ENCODE measurements at places on chromosomes 6 and 20.

GRCh38 chr20:18754030-18754652 is 59.4 kb upstream of the SCP2D1 start:
- DNase-seq: no peak

DNA sequence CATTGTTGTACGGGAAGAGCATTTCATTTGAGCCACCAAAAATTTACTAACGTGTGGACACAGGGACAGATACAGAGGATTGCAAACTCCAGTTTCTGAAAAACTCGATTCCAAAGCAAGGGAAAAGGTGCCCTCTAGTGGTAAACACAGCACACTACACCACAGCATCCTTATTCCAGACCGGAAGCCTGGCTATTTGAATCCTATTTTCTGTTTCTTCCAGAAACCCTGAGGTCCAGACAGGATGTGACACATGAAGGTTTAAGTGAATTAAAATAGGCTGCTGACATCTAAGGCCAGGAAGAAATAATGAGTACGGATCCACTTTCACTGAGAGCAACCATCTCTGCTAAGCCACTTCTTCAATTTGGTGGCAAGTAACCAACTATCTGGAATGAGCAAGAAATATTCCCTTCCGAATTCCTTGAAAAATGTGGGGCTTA is 31.8 kb upstream of the GMPR start:
- no peak for DNase-seq

GRCh38 chr6:16684195-16684689 is 77.0 kb downstream of the ATXN1 start:
- DNase-seq: no peak

GRCh38 chr20:1894951-1895673 is at the start of gene SIRPA:
SIRPA (plus strand) TSS chr20:1895407; CDS start chr20:1895448, 41 bp downstream.
- no peak for DNase-seq

DNA sequence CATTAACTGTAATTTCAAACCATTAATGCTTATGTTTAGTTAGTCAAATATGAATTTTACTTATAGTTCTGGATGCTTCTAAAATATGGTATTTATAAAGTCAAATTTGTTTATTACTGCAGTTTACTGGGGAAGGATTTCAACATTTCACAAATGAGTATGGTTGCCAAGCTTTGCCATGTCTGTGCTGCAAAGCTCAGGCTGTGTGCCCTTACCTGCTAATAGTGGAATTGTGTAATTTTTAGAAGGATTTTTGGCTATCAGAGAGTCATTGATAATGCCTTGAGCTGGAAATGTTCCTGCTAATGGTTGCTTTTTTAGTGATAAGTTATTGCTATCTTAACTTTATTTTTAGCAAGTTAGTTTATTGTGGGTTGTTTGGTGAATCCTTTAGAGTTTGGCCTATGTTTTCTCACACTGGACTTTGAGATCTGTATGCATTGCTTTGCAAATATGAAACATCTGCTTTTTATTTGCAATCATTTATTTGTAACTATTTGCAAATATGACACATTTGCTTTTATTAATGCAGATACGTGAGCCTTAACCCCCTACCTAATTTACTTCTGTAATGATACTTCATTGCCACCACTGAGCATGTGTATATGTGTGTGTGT is 105.8 kb downstream of the CD109 start:
- no peak for DNase-seq

DNA sequence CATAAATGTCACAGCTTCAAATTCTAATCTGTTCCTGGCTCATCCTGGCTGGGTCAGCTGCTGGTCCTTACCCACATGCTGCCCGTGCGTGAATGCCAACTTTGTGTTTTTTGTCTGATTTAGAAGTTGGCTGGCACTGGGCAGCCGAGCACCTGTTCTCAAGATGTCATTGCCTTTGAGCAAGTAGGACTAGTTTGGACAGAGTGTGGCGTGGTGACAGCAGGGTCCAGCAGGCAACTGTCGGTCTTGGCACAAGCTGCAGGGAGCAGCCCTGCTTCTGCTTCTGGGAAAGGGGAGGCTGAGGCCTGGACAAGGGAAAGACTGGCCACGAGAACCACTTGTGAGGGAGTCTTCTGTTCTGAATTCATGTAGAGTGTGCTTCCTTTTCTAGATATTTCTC is 26.4 kb upstream of the ADRM1 start:
- no peak for DNase-seq

- DNase-seq: no peak
Observed at GRCh38 chr20:8523684-8524083, 391.6 kb downstream of the PLCB1 start.

GRCh38 chr6:135428078-135428477 is 69.5 kb downstream of the AHI1 start:
- no peak for DNase-seq

GRCh38 chr20:15645816-15646215 is 927.4 kb downstream of the KIF16B start:
- no peak for DNase-seq

DNA sequence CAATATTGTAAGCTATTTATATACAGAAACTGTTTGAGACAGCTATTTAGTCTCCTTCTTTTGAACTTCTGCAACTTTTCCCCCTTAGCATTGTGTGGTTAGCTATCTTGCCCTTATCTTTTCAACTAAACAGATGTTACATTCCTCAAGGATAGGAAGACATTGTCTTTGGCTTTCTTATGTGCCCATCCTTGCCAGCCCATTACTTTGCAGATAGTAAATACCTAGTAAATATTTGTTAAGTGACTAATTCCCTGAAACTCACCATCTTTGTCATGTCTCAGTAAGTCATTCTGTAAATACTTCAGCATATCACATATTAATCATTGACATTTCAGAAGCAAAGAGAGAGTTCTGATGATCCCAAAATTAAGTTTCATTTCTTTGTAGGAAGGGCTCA is 69.1 kb upstream of the FLRT3 start:
- no peak for DNase-seq

- no peak for DNase-seq
Observed at GRCh38 chr6:98094696-98095095, 739.7 kb upstream of the POU3F2 start.

- DNase-seq: no peak
Observed at GRCh38 chr6:3352678-3353077, 93.9 kb downstream of the PSMG4 start.

DNA sequence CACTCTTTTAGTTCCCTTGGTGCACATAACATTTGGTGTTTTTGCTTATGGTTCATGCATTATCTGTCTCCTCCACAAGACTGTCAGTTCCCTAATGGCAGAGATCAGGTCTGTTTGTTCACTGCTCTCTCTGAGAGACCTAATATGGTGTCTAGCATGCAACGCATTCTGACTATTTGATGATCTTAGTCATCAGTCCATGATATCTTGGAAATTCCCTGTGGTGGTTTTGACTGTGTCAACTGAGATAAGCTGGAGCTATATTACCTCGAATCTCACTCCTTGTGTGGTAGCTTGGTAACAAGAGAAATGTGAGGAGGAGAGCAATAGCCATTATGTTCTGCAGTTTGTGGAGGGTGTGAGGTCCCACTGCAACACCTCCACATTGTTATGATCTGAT is 229.8 kb downstream of the FRK start:
- no peak for DNase-seq

GRCh38 chr20:21182832-21183563 is 57.1 kb downstream of the KIZ start:
- no peak for DNase-seq

DNA sequence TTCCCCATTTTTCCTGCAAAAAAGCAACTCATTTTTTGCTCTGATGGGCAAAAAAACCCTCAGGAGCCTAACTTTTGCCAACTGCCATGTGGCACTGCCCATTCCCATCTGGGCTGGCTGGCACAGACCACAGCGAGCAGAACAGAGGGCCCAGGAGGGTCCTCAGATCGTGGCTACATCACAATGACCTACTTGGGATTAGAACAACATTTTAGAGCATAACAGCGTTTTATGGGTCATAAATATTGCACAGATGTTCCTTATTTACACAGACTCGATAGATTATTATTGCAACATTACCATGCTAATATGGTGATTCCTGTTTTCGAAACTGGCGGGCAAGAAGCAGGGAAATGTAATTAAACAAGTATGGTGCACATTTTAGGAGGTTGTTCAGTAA is 28.0 kb downstream of the PTPRT start:
- no peak for DNase-seq

DNA sequence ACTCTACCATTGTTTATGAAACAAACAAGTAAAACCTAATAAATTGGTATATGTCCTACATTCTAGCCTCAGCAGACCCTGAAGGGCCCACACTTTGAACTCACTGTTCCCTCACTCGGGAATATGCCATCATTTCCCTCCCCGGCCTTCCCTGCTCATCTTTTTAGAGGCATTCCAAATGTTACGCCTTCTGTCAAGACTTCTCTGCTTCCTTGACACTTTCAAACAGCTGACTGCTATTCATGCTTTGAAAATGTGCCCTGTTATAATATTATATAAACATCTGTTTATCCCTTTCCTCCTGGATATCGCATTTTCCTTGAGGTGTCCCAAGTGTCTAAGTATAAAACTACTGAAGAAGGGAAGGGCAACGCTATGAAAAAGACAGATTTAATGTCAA is 249.5 kb upstream of the THEMIS start:
- no peak for DNase-seq

- DNase-seq: no peak
Observed at GRCh38 chr6:92559611-92560010, 859.7 kb downstream of the EPHA7 start.

GRCh38 chr20:38192323-38192885 is 27.3 kb upstream of the TGM2 start:
- no peak for DNase-seq

DNA sequence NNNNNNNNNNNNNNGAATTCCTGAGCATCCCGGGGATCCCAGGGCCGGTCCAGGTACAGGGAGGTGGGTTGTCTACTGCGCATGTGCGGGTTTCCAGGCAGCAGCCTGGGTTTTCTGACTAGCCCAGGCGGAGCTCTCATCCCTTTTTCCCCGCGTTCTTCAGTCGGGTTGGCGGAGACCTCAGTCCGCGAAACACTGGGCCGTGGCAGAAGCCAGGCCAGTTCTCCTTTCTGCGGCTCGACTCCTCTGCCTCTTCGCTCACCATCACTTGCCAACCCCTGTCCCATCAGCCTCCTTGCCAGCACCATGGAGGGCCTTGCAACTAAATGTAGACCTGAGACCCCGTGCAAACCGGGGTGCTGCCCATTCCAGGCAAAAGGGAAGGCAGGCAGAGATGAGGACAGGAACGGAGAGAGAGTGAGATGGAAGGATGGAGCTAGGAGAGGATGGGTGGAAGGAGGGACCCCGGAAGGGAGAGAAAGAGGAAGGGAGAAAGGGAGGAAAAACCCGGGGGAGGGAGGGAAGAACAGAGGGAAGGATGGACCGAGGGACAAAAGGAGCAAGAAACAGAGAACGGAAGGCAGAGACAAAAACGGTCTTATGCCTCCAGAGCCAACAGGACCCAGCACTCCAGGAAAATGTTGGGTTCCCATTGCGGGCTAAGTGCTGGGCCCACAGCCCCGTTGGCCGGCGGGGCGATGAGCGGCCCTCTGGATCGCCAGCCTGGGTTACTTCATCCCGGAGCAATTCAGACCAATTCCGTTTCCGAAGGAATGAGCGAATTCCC is 445.4 kb upstream of the DEFB115 start:
- no peak for DNase-seq

DNA sequence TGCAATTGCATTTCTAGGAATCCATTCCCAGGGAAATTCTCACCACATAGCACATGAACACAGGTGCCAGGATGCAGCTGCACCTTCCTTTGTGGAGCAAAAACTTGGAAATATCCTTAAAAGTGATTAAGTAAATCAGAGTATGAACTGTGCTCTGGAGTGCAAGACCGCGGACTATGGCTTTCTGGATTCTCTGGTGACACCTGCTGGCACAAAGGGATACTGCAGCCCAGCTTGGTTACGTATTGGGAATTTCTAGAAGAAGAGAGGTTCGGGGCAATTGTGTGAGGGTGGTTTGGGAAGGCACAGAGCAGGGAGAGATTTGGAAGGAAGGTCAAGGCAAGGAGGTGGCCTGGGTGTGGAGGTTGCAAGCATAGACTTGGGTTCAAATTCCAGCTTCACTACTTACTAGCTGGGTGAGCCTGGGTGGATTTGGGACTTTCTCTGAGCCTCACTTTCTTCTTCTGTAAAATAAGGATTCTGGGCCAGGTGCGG is 15.9 kb upstream of the PEDS1 start:
- peak; percentile 72 for DNase-seq

GRCh38 chr20:3406481-3407039 is 909 bp downstream of the DNAAF9 start:
- DNase-seq: no peak

DNA sequence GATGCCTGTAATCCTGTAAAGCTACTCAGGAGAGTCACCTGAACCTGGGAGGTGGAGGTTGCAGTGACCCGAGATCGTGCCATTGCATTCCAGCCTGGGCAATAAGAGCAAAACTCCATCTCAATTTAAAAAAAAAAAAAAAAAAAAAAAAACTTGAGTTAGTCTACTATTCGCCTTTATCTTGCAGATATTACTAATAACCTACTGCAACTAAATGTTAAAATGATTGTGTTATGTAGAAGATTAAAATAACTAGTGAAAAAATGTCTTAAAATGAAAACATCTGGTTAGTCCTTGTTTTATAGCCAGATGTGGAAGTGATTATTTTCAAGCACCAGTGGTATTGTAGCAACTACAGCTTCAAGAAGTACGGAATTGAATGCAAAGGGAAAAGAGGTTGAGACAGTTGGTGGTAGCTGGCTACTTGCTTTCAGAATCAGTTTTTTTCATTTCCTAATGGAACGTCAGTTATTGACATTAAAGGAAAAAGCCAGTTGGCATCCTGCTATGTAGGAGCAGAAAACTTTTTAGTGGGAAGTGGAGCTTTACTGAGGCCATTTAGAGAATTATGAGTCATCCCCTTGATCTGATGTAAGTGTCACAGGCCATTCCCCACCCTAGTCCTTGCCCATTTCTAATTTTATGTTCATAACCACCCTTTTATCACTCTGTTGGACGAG is 43.8 kb upstream of the DYNLRB1 start:
- DNase-seq: no peak

DNA sequence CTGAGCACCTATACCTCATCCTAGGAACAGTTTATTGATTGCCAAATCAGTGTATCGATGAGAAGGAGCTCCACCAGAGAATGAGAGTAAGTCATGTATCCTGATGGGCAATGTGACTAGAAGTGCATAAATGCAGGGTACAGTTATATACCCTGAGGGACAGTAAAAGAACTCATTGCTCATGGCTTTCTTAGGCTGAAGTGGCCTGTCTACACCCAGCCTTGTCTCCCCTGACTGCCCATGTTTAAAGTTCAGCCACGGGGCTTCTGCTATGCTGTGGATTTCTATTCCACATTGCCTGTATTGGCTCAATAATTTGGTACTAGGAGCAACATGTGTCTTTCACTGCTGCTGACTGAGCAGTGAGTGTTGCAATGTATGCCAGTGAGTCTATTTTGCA is 400.4 kb upstream of the IMPG1 start:
- DNase-seq: no peak

DNA sequence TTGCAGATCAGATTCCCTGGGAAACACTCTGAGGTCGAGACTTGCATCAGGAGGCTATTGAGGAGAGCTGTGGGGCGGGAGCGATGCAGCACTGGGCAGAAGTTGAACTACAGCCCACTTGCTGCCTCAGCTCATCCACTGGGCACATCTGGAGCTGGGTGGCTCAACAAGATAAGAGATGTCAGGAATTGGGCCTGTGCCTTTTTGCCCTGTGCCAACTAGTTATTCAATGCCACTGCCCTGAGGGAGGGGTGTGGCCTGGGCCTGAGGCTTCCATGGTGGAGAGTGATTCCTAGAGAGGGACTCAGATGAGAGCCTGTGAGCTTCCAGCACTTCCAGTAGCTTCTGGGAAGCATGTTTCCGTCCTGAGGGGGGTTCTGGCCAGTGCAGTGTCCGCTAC is 32.7 kb downstream of the BRPF3 start:
- no peak for DNase-seq

All from stimulated activated CD4-positive, alpha-beta T cell treated with anti-CD3 and anti-CD28 coated beads, TNF-alpha, amount 100 ng/mL, for 4 hours (primary cell).